Right renal cortex interstitium (tissue), 3 donors: ENCODE measurements at places on chromosomes 3 and 15.

DNA sequence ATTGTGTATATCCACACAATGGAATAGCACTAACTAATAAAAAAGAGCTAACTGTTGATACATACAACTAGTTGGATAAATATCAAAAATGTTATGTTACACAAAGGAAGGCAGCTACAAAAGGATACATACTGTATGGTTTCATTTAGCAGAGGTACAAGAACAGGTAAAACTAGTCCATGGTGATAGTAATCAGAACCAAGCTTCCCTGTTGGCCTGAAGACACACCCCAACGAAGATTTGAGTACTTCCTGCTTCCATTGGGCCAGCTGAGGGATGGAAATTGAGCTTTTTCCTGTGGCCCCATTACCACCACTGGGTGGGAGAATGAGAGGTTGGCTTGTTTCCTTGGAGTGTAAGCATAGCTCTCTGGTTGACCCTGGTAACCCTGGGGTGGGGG is 117.3 kb upstream of the CADPS start:
- no peak for DNase-seq

DNA sequence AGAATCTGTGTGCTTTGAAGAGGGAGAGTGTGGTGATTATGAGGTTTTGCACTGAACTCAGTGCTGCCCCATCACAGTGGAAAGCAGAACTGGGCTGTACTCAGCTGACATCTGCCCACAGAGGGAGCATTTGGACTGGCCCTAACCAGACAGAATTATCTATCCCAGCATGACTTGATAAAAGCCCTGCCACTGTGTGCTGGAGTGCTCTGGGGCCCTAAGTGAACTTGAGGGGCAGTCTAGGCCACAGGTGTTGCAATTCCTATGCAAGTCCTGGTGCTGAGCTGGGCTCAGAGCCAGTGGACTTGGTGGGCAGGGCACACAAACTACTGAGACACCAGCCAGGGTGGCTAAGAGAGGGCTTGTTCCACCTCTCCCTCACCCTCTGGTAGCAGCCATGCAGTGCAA is 269.2 kb upstream of the CTNNB1 start:
- no peak for DNase-seq

GRCh38 chr3:194255252-194256039 is 95.7 kb downstream of the CPN2 start:
- DNase-seq, result no peak

- no peak for DNase-seq
These were observed at the start of gene PLA1A for GRCh38 chr3:119597548-119598288. Gene PLA1A (plus strand): TSS chr3:119597885. CDS start chr3:119597914, 29 bp downstream.

GRCh38 chr3:155321418-155321817 is 27.9 kb upstream of the STRIT1 start:
- DNase-seq, result no peak

DNA sequence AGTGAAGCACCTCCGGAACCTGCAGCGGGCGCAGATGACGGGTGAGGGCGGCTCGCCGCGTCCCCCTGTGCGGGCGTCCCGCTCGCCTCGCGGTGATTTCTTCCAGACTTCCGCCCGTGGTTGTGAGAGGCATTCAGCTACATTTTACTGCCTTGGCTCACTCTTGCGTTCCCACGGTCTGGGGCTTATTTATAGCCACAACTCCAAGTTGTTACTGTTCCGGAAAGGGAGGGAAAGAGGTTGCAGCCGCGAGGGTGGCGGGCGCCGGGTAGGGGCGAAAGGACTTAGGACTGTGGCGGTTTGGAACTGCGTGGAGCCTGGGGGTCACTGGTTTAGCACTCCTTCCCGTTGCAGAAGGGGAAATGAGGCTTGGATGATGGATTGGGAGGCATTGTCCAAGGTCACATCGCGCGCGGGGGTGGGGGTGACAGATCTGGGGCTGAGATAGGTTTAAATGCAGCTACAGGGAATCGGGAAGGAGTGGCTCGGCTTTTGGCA is 1.1 kb downstream of the HES1 start:
- peak; percentile 65 for DNase-seq

GRCh38 chr15:34889476-34889875 is 80.1 kb downstream of the AQR start:
- no peak for DNase-seq

GRCh38 chr3:114800272-114801031 is 346.6 kb downstream of the ZBTB20 start:
- DNase-seq, result no peak

GRCh38 chr3:54360320-54360719 is 238.0 kb downstream of the CACNA2D3 start:
- DNase-seq, result no peak

DNA sequence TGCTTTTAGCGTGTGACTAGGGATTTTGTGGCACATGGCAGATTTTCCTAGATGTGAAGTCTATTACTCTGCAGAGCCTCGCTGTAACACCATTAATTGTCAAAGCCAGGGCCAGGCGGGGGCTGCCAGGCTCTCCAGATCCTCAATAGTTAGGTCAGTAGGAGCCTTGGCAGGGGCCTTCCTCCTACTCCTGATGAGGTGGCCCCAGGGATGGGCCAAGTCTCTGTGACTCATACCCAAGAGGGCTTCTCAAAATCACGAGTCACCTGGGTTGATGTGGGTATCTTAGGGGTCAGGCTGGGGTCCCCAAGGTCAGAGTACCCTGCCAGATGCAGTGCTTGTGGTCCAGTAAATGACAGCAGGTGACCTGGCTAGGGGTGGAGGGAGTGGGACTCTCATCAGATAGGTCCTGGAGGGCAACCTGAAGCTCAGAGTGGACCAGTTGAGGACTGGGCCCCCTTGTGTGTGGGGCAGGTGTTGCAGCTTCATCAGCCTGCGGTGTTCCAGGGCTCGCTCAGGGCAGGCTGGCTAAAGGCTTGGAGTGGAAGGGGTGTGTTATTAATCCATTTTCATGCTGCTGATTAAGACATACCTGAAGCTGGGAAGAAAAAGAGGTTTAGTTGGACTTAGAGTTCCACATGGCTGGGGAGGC is 88.5 kb upstream of the MYZAP start:
- no peak for DNase-seq

- no peak for DNase-seq
These were observed 283.3 kb upstream of the ROBO2 start for GRCh38 chr3:76756577-76756976.

- DNase-seq, result no peak
These were observed 52.1 kb downstream of the TGFBR2 start for GRCh38 chr3:30658328-30659052.

GRCh38 chr15:67080900-67081431 is 15.6 kb downstream of the SMAD3 start:
- no peak for DNase-seq

DNA sequence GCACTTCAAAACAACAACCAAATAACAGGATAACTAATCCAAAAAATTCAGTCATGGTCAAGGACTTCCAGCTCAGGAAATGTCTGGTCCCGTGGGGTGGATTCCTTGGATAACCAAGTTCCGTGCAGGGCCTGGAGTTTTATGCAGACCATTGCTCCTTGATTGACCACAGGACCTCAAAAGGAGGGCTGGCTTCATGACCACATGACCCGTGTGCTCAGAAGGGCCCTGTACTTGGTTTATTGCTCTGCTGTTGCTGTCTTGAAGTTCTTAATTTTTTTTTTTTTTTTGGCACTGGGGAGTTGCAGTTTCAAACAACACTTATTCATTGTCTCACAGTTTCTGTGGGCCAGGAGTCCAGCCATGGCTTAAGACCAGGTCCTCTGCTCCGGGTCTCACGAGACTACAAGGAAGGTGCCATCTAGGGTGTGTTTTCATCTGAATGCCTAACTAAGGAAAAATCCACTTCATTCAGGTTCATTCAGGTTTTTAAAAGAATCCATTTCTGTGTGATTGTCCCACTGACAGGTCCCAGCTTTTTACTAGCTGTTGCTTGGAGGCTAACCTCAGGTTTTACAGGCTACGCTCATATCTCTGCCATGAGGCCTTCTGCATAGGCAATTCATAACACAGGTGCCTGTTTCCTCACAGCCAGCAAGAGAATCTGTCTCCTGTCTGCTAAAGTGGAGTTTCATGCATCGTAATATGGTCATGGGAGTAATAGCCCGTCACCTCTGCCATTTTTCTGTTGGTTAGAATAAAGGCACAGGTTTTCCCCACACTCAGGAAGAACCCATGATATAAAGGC is 65.3 kb downstream of the FLNB start:
- DNase-seq, result no peak

DNA sequence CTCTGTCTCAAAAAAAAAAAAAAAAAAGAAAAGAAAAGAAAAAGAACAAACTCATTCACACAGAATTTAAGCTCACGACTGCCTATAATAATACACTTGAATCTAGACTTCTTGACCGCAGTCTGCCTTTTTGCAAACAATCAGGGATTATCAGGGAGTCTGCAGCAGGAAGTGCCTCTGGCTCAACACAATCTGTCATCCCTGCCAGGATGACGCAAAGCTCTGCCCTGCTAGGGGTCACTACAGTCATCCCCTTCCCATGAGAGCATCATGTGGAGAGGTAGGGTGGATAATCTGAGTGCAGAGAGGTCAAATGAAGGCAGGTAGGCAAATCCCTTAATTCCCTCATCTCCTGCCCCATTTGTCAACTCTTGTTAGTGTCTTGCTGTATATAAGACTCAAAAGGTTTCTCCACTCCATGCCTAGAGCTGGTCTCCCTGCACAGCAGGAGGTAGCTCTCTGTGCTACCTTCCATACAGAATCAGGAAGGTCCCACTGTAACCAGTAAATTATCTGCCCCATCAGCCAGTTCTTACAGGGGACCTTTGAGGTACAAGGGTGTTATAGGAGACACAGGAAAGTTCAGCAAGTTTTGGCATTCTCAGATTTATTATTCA is 4.2 kb downstream of the UBAP1L start:
- no peak for DNase-seq

- DNase-seq, result no peak
These were observed 69.6 kb downstream of the EEFSEC start for GRCh38 chr3:128222796-128223385.

DNA sequence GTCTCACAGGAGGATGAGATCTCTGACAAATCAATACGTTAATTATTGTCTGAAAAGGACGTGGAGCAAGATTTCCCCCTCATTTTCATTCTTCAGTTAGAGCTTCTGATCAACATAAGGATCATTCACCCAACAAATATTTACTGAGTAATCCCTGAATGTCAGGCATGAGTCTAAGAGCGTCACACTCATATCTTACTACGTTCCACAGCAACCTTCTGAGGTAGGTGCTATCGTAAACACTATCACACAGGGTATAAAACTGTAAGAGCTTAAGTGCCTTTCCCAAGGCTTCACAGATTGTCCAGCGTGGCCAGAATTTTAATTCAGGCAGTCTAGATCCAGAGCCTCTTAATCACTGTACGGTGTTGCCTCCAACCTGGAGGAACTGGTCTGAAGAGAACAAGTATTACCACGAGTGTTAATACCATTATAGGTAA is 10.6 kb upstream of the TM4SF1 start:
- no peak for DNase-seq

GRCh38 chr15:41917767-41918430 is 24.0 kb upstream of the SPTBN5 start:
- DNase-seq, result no peak

DNA sequence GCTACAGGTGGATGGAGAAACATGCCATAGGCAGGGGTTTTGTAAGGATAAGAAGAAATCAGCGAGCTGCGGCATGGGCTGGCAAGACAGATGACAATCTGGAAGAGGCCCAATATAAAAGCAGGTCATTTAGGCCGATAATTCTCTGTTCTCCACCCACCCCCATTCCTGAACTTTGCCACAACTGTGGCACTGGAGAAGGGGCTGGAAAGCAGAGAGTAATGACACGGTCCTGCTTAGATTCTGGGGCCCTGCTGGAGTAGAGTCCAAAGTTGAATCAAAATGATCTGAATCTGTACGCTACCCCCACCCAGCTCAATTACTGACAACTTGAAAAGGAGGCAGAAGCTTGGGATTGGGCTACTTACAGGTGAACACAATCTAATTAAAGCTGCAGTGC is 18.4 kb upstream of the BUB1B start:
- no peak for DNase-seq

GRCh38 chr15:31435912-31436628 is 109.4 kb downstream of the KLF13 start:
- DNase-seq, result no peak

- no peak for DNase-seq
These were observed 12.9 kb downstream of the DZIP3 start for GRCh38 chr3:108602249-108602934.

DNA sequence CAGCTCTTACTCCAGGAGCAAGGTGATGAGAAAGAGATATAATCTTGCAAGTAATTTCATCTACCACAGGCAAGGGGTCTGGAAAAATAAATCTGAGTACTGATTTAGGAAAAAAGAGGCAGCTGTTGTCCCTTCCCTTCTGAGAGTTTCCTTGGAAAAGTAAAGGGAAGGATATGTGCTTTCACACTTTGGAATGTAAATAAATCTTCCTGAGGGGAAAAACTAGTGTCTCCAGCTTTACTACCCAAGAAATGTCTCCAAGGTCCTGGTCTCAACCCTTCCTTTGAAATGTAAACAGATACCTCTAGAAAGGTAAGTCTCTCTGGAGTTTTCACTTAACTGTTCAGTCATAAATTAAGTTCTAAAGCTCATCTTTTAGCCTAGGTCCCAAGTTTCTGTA is 102.6 kb downstream of the DPH6 start:
- no peak for DNase-seq

- DNase-seq, result no peak
These were observed 3.2 kb downstream of the LAMP3 start for GRCh38 chr3:183159333-183159732.

DNA sequence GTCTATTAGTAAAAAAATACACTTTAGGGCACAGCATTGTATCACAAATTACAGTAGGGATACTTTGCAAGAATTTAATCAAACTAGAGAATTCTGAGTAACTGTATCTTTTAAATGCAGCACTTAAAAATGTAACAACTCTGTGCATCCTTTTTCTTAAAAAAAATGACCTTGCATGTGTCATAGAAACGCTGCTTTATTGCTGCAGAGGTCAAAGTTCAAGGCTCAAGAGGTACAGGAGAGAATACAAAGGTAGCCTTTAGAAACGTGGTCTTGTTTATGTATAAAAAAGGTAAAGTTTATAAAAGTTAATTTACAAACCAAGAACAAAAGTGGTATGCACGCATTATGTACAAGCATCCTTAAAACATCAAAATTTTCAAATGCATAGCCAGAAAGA is 122.0 kb downstream of the TJP1 start:
- no peak for DNase-seq

GRCh38 chr15:73952913-73953750 is 26.9 kb downstream of the LOXL1 start:
- DNase-seq, result no peak

GRCh38 chr3:30439451-30440053 is 166.8 kb upstream of the TGFBR2 start:
- DNase-seq, result no peak
